ENCODE measurements at places on chromosomes 6 and 20.

DNA sequence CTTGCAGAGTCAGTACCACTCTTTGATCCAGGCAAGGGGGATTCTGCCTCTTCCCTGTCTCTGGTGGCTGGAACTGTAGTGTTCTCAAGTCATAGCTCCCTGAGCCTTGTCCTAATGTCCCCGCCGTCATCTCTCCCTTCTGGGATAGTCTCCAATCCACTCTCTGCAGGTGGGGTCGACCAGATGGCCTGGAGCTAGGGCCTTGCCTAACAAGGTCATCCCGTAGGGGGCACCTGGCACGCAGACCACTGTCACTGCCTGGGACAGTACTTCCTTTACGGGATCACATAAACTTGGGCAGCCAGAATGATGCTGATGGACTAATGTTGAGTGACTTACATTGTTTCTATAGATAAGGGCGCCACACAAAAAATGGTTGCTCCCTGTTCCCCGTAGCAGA lies 118.9 kb upstream of the SLC22A23 start:
- no peak for DNase-seq

GRCh38 chr20:59438201-59438600 lies 137.8 kb downstream of the EDN3 start:
- no peak for DNase-seq

- no peak for DNase-seq
These were observed 40.0 kb downstream of the REPS1 start for GRCh38 chr6:138948004-138948403.

- no peak for DNase-seq
These were observed 61.6 kb upstream of the MAFB start for GRCh38 chr20:40750541-40751035.

DNA sequence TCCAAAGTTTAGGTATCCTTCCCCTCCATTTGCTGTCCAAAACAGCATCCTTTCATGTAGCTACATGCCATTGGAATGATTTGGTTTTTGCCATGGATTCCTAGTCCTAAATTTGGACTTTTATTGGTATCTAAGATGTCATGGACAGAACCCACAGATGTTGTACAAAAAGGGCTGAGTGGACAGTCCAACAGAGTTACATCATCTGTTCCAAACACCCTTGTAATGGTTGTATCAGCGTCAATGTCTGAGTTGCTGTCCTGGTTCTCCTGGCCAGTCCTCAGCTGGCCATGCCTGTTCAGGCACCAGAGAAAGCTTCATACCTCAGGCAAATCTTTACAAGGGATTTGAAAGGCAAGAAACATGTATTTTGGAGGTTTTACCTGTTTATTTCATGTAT lies 191.3 kb downstream of the ESR1 start:
- no peak for DNase-seq

DNA sequence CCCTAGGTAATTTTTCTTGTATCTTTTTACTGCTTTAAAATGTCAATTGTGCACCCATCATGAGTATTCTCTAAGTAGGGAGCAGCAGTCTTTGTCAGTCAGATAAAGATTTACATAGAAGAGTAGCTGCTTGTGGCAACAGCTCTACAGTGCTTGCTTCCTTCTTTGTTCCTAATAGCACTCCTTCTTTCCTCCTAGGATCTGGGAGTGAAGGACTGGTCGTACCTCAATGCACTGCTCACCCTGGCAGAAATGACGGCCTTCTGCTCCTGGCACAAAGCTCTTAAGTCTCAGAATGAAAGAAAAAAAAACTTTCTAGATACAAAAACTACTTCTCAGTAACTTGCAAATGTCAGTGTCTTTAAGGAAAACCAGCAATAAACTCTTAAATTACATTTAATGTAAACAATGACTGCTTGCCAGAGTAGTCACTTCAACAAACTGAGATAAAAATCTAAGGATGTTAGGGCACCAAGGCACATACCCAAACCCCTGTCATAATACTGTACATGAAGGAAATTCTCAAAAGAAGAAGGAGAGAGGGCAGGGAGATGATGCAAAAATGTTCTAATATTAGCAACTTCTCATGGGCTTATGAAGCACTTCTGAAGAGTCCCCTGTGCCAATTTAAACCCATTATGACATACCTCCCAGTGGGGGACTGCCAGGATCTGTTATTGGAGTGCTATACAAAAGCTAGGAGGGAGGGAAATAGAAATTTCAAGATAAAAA lies 34.0 kb downstream of the NCOA6 start:
- DNase-seq = peak; percentile 67

DNA sequence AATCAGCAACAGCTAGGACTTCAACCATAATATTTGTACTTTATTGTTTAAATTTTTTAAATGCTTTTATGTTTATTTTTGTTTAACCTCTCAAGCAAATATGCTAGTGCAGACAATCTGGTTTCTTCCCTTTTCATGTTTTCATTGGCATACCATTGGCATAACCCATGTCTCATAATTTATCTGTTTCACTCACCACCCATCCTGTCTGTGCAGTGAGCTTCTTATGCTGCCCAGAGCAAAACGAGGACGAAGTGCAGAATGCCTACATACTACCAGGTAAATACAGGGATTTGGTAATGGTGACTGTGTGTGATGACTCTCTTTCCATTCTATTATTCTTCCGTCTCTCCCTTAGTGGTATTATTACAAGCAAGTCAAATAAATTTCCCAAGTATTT lies 361.4 kb upstream of the KCNQ5 start:
- DNase-seq = peak; percentile 4

DNA sequence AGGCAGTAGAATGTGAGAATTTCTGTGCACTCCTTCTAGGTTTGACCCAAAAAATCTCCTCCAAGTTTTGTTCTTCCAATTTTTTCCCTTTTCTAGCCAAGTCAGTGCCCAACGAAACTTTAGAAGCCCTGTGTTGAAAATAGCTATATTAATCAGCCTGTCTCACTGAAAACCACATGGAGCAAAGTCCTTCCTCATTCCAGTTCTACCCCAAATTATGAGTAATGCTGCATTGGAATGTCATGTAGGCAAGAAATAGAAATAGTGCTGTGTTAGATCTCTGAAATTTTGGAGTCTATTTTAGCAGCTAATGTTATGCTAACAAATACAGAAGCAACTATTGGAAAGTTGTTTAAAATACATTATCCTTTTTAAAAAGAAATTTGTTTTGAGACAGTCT lies 725.5 kb downstream of the TBC1D32 start:
- no peak for DNase-seq

DNA sequence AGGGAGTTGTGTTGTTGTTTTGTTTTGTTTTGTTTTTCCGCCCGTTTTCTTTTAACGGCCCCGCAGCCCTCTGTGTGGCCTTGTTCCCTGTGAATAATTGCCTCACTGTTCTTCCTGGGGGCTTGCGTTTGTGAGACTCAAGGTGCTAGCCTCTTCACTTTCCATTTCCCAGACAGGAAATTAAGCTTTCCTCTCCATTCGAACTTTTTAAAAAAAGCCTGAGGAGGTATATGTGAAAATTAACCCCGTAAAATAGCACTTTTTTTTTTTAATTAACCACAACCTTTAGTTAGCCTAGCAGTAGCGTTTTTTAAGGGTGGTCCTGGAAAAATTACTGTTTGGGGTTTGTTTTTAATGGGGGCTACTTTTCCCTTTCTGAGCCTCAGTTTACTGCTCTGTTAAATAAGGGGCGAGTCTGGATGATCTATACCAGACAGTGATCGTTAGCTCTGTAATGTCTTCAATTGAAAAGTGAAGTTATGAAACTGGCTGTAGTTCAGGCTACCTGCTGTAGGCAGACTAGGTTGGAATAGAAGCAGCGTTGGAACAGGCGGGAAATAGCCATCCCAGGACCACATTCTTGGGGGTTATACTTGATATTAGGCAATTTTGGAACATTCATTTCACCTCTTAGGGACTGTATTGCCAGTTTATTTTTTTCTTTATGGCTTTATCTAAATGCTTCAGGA lies 1.7 kb downstream of the STX16 start:
- no peak for DNase-seq

DNA sequence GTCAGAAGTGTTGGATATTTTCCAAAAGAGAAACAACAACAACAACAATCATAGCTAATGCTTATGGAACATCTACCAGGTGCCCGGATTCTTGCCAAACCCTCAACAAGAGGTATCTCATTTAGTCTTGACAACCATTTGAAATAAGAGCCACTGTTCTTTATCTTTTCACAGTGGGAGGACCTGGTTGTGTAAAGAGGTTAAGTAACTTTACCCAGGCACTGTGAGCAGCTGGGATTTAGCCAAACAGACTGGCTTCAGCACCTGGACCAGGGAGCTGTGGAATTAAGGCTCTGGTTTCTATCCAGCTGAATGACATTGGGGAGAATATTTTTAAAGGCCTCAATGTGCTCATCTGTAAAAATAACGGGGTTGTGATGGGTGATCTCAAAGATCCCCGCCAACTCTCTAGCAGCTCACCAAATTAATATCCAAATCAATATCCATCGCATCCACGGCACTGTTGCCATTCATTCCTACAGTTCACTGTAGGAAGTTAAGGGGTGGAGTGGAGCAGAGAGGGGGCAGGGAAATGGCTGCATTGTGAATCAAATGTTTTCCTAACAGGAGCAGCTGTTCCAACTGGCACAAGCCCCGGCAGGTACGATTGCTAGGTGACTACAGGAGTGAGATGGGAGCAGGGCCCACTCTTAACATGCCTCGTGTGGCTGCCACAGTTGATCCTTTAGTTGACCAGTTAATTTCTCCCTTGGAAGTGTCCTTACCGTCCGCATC lies 61.8 kb downstream of the GCNT2 start:
- DNase-seq = no peak

- DNase-seq = no peak
These were observed 20.0 kb upstream of the UBE2J1 start for GRCh38 chr6:89372506-89372901.

All from IMR-90 (cell line).